T follicular helper cell (primary cell): ENCODE measurements at places on chromosomes 16 and 17.

DNA sequence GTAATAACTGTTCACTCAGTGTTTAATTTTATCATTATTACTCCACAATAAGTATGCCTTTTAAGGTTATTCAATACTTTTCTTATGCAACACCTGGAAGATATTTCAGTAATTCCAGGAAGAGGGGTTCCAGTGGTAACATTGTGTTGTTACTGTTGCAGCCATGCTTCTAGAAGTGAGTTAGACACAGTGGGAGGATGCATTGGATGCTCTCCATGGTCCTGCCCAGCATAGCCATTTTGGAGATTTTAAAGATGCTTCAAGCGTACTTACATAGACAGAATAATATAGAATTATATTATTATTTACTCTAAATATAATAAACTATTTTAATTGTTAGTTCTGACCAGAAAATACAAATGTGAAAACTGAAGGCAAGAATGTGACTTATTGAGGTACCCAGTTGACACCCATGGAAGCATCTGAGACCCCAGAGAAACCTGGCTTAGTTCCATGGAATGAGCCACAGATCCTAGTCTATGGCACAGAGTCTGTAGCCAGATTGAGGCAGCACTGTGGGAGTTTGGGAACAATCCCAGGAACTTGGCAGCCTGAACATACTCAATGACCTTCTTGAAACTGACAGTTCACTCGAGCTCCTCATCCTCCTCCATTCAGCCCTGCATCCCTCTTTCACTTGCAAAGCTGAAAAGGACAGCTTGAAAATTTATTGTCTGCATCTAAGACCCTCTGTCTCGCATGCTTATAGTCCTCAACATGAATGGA is 190.1 kb upstream of the HS3ST4 start:
- DNase-seq, result no peak

- DNase-seq, result no peak
These were observed 114.6 kb downstream of the PITPNC1 start for GRCh38 chr17:67491681-67492024.

GRCh38 chr17:59492091-59492451 is 73.3 kb upstream of the DHX40 start:
- DNase-seq, result no peak

DNA sequence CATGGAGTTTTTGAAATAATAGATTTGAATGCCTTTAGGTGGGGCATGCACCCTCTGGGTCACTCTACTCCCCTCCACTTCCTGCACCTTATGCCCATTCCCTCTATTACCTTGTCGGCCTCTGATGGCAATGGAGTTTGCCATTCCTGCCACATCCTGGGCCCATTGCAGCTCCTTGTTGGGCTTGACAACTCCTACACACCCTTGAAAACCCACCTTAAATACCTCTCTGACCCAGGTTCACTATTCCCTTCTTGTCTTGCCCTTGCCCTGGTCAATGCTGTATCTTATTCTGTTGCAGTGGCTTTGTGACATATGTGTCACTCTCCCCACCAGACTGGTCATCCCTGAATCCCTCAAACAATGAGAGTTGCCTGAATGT is 2.4 kb downstream of the CCR7 start:
- DNase-seq, result no peak

GRCh38 chr17:57948555-57949420 is 6.4 kb downstream of the CUEDC1 start:
- DNase-seq, result no peak

- no peak for DNase-seq
These were observed 58.8 kb upstream of the GRIN2A start for GRCh38 chr16:10240854-10241613.

- DNase-seq, result no peak
These were observed 123.2 kb downstream of the CPPED1 start for GRCh38 chr16:12680531-12680930.

DNA sequence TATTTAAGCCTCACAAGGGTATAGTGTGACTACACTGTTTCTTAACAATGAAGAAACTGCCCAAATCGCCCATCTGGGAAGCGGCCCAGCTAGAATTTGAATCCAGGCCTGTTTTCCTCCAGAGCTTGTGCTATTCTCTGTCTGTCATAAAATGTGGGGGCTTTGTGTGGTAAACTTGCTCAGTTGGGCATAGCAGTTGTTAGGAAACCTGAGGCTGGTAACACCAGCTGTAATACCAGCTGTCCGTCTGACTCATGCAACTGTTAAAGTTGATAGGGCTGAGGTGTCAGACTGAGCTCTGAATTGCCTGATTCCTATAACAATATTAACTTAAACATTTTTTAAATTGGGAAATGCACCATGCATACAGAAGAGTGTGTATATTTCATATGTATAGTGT is 9.3 kb downstream of the NOD2 start:
- DNase-seq, result no peak

- peak; percentile 97 for DNase-seq
These were observed at the start of gene POLR2A for GRCh38 chr17:7484067-7484918. POLR2A (plus strand) TSS chr17:7484366.

- no peak for DNase-seq
These were observed at the start of gene TVP23A for GRCh38 chr16:10817963-10818941. TVP23A (minus strand) TSS chr16:10818794; CDS start chr16:10818493, 301 bp downstream.
